ENCODE measurements at places on chromosomes 6 and 20.

GRCh38 chr6:160952633-160953281, 38.8 kb upstream of the MAP3K4 start:
- H3K4me1 ChIP-seq: no peaks in the 10 kb centered on the region
- no peak overlapping the region for H3K4me3 ChIP-seq
- H3K27ac ChIP-seq: no peak overlapping the region
- H3K36me3 ChIP-seq: no peaks in the 10 kb centered on the region

- H3K36me3 ChIP-seq: peaks cover 9% of the 10 kb centered on the region
- H3K4me3 ChIP-seq: no peak overlapping the region
- ATAC-seq: no peak
- peak overlapping the region; percentile 59 for H3K27ac ChIP-seq
Observed at GRCh38 chr6:16334671-16335070, 96.3 kb downstream of the GMPR start.

GRCh38 chr20:6040958-6041807, 12.7 kb downstream of the LRRN4 start:
- H3K4me3 ChIP-seq: no peak overlapping the region
- H3K4me1 ChIP-seq: peaks cover 4% of the 10 kb centered on the region
- H3K27ac ChIP-seq: no peak overlapping the region
- no peaks in the 10 kb centered on the region for H3K27me3 ChIP-seq

DNA sequence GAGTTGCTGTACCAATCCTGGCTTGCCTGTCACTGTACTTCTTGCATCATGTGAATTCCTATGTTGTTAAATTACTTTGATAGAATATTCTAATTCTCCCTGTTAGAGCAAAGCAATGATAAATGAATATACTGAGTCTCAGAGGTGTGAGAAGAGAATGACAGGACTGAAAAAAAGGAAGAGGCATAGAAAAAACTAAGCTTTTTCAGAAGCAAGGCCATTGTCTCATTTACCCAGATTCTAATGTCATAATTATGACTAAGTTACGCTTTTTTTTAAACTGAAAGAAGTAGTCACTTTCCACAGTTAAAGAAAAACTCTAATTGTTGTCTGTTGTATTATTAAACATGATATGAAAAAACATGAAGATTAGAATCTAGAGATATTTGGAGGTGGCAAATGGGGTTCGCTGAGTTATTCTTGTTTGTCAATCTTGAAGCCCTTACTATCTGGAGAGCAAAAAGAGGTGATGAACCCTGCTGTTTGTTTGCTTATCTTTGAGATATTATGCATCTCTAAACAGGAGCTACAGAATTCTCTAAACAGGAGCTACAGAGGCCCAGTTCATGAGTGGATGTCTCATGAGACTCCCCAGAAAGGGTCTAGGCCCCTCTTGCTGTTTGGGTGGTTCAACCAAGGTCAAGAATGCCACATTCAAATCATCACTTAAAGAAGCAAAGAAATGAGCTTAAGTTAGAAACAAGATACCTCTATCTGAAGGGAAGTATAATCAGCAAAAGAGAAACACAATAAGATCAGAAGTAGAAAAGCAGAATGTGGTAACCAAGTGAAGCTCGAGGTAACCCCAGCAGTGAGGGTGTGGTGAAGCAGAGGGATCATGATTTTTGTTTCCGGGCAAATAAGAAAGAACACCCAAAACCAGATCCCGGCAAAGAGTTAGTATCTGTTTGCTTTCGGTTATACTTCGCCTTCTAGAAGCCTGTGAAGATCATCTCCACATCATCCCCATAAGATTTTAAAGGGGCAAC, 33.3 kb upstream of the THEMIS start:
- no peaks in the 10 kb centered on the region for H3K27me3 ChIP-seq
- peak; percentile 88 for ATAC-seq
- H3K36me3 ChIP-seq: peaks cover 7% of the 10 kb centered on the region

- ATAC-seq: no peak
- H3K4me3 ChIP-seq: no peak overlapping the region
- no peaks in the 10 kb centered on the region for H3K4me1 ChIP-seq
- H3K36me3 ChIP-seq: no peaks in the 10 kb centered on the region
- peaks cover 13% of the 10 kb centered on the region for H3K27me3 ChIP-seq
- no peak overlapping the region for H3K27ac ChIP-seq
Observed at GRCh38 chr6:168632694-168633093, 191.7 kb downstream of the SMOC2 start.

GRCh38 chr6:107699697-107700325, 124.3 kb downstream of the SCML4 start:
- no peak for ATAC-seq
- H3K4me3 ChIP-seq: no peak overlapping the region
- peaks cover 2% of the 10 kb centered on the region for H3K36me3 ChIP-seq
- no peak overlapping the region for H3K27ac ChIP-seq

DNA sequence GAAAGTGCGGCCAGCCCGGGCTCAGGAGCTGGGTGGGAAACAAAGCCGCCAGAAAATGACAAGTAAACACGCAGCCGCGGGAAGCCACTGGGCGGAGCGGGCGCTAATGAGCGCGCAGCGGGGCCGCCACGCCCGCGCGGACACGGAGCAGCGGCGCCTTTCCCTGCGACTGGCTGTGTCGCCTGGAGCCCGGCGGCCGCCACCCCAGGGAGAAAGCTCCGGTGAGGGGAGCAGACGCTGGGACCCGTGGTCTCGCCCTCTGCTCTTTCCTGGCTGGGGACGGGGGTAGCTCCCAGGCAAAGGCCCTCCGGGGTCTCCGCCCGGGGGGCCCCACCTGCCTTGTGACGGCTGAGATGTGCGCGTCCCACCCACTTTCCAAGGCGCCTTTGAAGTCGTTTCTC, 54.9 kb downstream of the PRR18 start:
- ATAC-seq: no peak
- no peak overlapping the region for H3K27ac ChIP-seq
- H3K4me3 ChIP-seq: peak overlapping the region; percentile 33
- H3K4me1 ChIP-seq: peaks cover 6% of the 10 kb centered on the region
- H3K27me3 ChIP-seq: peaks cover 31% of the 10 kb centered on the region

- H3K27ac ChIP-seq: no peak overlapping the region
- no peak for ATAC-seq
- H3K27me3 ChIP-seq: no peaks in the 10 kb centered on the region
- peaks cover 57% of the 10 kb centered on the region for H3K36me3 ChIP-seq
Observed at GRCh38 chr6:158037021-158037420, 55.4 kb downstream of the SYNJ2 start.

DNA sequence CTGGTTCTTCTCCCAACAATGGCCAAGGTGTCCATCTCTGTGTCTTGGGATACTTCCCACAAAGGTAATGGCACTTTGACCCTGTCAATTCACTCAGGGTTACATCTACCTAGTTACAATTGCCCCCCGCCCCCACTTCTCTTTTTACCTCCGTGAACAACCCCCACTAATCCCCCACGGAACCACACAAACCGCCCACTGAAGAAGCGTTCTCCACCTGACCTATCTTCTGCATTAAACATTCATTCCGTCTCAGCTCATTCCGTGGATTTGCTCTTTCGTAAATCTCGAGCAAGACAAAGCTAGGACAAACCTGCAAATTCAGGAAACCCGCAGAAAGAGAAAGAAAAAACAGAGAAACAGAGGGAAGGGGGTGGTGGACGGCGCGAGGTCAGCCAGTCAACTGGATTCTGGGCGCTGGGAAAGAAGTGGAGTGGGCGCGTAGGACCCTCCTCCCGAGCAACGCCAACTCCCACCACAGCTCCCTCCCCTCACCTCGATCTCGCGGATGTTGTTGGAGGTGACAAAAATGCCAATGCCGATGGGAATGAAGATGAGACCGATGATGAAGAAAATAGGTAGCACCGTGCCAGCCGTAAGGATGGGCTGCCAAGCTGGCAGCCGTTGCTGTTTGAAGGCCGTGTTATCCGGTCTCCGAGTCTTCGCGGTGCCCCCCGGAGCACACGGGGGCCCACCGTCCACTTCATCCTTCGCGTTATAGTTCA, 523 bp downstream of the TMEM30A start:
- H3K27me3 ChIP-seq: no peaks in the 10 kb centered on the region
- no peak overlapping the region for H3K4me3 ChIP-seq
- no peak overlapping the region for H3K27ac ChIP-seq
- H3K4me1 ChIP-seq: peaks cover 24% of the 10 kb centered on the region
- H3K36me3 ChIP-seq: peaks cover 15% of the 10 kb centered on the region

GRCh38 chr20:24766826-24767622, 182.0 kb upstream of the CST7 start:
- no peaks in the 10 kb centered on the region for H3K36me3 ChIP-seq
- H3K27ac ChIP-seq: no peak overlapping the region
- H3K4me1 ChIP-seq: no peaks in the 10 kb centered on the region
- no peak overlapping the region for H3K4me3 ChIP-seq
- peaks cover 22% of the 10 kb centered on the region for H3K27me3 ChIP-seq
- ATAC-seq: no peak

GRCh38 chr6:153215242-153215641, 84.2 kb upstream of the RGS17 start:
- no peak for ATAC-seq
- H3K36me3 ChIP-seq: no peaks in the 10 kb centered on the region
- no peak overlapping the region for H3K27ac ChIP-seq
- H3K27me3 ChIP-seq: no peaks in the 10 kb centered on the region

GRCh38 chr6:105678516-105678915, 275.6 kb upstream of the PREP start:
- no peak overlapping the region for H3K27ac ChIP-seq
- H3K4me3 ChIP-seq: no peak overlapping the region
- no peak for ATAC-seq
- H3K36me3 ChIP-seq: no peaks in the 10 kb centered on the region
- H3K4me1 ChIP-seq: no peaks in the 10 kb centered on the region

Data from activated T-helper 17 cell treated with anti-CD3 and anti-CD28 coated beads, Interleukin-2, amount 50 U/mL, for 72 hours (primary cell).